ENCODE measurements at places on chromosomes 7 and 10. TPM values are rescaled to one million over a fixed set of nuclear protein-coding genes. Genes with fewer than 3 reads are reported as not detected.

The NEBL gene
- 3.2 TPM for total RNA-seq

The VWDE gene
- total RNA-seq, result 1.6 TPM

The TSPAN15 gene
- 54.0 TPM for total RNA-seq

The MKI67 gene
- 14.4 TPM for total RNA-seq

The PTPRE gene
- 5.5 TPM for total RNA-seq

The ZNRF2 gene
- 8.9 TPM for total RNA-seq

The SFMBT2 gene
- total RNA-seq, result 7.7 TPM

The ACTA2 gene
- total RNA-seq, result 214 TPM

The TFAM gene
- total RNA-seq, result 37.5 TPM

The SPDYE2B gene
- total RNA-seq, result not detected

The SPDYE16 gene
- 0.22 TPM for total RNA-seq

The RELN gene
- 9.3 TPM for total RNA-seq

The BTRC gene
- total RNA-seq, result 14.3 TPM

The PARP12 gene
- 9.1 TPM for total RNA-seq

DNA sequence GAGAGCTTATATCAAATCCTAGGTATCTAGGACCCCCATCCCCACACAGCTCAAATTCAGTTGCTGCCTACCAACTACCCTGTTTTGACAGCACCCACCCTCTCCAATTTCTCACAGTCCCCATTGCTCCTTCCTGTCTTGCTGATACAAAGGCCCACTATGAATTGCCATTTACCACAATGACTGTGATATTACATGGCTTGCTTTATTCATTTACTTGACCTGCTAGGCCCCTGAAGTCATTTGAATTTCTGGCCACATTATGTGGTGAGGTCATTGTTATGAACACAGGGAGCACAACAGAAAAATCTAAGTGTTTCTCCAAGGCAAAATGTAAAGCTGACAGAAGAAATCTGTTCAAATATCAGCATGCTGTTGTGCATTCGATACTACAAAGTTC lies 101.4 kb downstream of the PPP1R17 start:
- DNase-seq, result peak; percentile 32

GRCh38 chr7:155753446-155753965 lies 58.8 kb downstream of the SHH start:
- no peak for DNase-seq

DNA sequence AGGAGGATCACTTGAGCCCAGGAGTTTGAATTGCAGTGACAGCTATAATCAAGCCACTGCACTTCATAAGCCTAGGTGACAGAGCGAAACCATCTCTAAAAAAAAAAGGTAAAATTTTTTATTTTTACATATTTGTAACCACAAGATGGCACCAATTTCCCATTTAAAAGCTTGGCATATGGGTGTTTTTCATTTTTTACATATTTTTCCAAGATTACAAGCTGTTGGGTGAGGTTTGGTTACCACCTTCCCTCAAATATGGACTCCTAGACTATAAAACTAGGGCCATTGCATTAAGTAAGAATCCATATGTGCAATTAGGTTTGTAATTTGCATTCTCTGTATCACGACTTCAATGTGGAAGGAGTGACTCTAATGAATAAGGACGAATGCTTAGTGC lies 129.3 kb upstream of the ACBD5 start:
- DNase-seq, result no peak

- DNase-seq, result no peak
Observed at GRCh38 chr7:121561717-121562116, 165.6 kb upstream of the FAM3C start.

- no peak for DNase-seq
Observed at GRCh38 chr7:77349141-77349540, 67.0 kb downstream of the GSAP start.

DNA sequence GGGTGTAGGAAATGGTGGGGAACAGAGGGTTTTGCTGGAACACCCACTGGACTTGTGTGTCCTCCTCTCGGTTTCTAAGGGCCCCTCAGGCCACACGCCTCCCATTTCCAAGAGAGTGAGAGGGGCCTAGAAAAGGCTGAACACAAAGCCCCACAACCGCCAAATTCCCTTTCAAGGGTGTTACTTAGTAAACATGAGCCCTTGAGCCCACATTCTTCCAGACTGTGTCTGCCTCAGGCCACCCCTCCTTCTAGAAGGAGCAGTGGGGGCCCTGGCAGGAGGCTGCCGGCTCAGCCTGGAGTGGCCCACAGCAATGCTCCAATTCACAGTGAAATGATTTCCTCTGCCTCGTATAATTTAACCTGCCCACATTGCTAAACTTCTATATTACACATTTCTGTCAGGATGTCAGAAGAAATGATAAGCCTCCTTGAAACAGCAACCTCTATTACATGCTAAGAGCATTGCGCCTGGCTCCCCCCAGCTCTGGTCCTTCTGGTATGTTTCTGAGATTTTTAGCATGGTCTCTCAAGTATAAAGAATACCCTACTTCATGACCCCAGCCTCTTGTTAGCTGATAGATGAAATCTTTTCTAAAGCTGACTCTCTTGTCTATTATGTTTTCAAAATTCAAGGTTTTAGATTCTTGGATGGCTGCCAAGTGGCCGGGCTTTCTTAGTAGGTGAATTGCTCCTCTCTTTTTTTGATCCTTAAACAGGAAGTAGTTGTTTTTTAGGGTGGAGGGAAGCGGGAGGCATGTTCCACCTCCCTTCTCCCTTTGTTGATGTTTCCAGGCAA lies 673.9 kb upstream of the GALNT17 start:
- DNase-seq, result peak; percentile 48

- no peak for DNase-seq
Observed at GRCh38 chr10:69088471-69088769, 517 bp downstream of the SRGN start.

DNA sequence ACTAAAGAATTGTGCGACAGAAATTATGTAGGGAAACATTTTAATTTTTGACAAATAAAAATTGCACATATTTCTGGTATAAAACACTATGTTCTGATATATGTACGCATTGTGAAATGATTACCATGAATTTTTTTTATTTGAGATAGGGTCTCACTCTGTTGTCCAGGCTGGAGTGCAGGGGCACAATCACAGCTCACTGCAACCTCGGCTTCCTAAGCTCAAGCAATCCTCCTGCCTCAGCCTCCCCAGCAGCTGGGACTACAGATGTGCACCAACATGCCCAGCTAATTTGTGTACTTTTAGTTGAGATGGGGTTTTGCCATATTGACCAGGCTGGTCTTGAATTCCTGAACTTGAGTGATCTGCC lies 149.2 kb downstream of the FRMD4A start:
- no peak for DNase-seq

- DNase-seq, result no peak
Observed at GRCh38 chr7:29127527-29127926, 18.8 kb downstream of the CPVL start.

DNA sequence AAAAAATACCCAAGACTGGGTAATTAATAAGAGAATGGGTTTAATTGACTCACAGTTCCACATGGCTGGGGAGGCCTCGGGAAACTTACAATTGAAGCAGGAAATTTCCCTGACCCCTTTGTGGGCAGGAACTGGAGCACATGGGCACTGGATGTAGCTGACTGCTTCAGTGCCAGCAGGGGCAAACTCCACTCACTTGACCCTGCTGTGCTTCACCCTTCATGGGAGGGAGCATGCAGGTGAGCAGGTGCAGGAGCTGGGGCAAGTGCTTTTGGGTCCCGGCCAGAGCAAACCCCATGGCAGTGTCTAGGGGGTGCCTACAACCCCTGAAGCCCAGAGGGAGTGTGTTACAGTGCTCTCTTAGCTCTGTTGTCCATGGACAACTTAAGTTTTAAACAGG lies 132.6 kb downstream of the AKR1D1 start:
- no peak for DNase-seq

DNA sequence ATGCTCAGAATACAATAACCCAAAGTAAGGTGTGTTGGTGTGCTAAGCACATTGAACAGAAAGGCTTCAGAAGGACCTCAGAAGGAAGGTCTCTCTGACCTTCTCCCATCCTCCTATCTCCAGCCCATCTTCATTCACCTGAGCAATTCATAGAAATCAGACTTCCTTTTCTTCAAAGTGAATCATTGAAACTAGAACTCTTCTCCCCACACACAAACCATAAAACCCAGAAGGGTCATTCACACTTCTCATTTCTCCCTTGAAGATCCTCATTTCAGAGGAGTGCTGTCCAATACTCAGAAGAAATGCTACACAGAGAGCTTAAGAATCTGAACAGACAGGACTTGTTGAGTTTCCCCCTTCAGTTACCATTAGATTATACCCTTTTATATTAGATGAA lies 89.5 kb downstream of the VWDE start:
- DNase-seq, result no peak

GRCh38 chr10:96090463-96090800 lies 39.7 kb upstream of the ZNF518A start:
- DNase-seq, result no peak

GRCh38 chr7:98619450-98620321 lies 2.6 kb downstream of the NPTX2 start:
- no peak for DNase-seq

DNA sequence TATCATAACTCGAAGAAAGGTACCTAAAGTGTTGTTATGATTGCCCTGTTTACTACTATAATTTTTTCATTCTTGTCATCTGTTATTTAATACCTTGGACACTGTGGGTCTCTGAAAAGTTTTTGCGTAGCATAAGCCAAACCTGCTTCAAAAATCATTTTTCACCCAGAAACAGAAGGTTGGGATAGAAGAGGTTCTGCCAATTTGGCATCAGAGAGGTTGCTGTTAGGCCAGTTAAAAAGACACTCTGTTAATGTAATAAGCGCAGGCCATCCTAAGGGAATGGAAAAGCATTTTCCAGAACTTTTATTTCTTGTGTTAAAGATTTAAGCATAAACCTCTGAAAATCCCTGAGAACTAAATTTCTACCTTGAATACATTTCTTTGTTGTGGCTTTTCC lies 212.2 kb downstream of the BMPER start:
- DNase-seq, result peak; percentile 95

GRCh38 chr10:32412499-32412853 lies 33.5 kb upstream of the CCDC7 start:
- no peak for DNase-seq

DNA sequence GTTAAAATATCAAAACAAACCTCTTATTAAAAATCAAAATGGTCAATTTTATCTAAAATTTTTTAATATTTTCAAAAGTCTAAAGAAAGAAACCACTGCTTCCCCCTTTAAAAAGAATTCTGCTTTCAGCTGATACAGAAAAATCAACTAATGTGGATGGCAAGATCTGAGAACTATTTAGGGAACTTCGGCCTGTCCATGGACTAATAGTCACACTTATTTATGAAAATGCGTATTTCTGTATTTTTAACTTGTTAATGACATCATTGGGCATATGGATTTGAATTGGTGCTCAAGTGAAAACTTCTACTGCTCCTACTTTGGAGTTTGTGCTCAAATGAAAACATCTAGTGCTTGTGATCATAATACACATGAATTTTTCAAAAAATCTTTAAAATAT lies 31.9 kb downstream of the RNLS start:
- peak; percentile 7 for DNase-seq

DNA sequence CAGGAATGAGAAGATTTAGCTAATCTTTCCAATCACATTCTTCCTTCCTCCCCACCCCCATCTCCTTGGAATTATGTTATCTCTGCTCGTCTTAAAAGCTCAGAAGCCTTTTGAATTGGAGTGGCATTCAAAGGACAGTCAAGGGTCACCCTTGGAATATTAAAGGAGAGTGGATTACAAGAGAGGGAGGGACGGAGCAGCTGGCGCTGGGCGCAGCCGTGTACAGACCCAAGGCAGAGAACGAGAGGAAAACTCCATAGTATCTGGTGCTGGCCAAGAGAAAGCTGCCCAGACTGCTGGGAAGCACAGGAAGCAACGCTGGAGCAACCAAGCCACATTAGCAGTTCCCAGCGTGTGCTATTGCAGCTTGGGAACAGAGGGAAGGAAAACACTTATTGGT lies 95.7 kb downstream of the POU6F2 start:
- DNase-seq, result peak; percentile 66

DNA sequence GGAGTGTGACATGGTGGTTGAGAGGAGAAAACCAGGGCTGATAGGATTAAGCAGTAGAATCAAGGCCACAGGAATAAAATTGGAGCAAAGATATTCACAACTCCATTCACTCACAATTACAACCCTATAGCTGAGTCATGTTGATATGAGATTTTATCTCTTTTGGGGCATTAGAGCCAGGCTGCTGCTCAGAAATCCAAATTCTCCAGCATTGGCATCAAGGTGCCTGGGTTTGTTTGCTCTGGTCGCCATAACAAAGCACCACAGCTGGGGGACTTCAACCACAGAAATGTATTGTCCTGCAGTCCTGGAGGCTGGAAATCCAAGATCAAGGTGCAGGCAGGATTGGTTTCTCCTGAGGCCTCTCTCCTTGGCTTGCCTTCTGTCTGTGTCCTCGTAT lies 52.5 kb upstream of the GRB10 start:
- DNase-seq, result no peak

- peak; percentile 41 for DNase-seq
Observed at GRCh38 chr10:131435760-131436457, 124.4 kb upstream of the TCERG1L start.

DNA sequence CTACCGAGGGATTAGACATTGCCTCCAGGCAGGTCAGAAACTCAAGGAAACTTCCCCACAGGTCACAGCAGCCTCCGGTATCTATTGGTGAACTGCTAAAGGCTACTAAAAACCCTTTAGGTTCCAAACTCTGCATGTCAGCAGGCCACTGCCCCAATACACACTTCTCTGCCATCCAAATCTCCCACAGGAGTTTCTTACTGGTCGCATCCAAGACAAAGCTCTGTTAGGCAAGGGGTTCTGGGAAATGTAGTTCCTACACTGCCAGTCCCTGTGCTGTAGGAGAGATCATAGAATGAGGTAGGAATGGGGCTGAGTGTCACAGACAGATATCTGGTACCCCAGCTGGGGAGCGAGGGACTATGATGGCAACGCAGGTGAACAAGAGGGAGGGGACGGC lies 757.0 kb upstream of the C7orf33 start:
- DNase-seq, result no peak

DNA sequence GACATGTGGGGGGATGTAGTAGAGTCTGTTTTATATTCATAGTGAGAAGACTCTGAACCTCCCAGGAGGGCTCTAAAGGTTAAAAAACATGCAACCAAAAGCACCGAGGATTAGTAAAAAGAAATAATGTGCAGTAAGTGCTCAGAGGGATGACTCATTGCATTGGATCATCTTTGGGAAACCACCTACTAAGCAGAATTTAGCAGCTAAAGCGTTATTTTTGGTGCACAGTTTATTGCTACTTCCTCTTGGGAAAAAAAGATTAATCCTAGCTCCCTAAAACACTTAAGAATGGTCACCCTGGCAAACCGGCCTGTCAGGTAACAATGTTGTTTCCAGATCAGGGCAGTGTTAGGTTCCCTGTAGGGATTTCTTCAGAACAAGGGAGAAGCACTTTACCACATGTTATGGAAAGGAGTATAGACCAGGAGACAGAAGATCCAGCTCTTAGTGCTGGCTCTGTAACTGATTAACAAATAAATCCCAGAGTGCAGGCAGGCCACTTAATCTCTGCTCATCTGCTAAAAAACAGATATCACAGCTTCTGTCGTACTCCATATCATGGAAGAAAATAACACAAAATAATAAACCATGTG lies 44.8 kb upstream of the FAM133B start:
- DNase-seq, result peak; percentile 65

DNA sequence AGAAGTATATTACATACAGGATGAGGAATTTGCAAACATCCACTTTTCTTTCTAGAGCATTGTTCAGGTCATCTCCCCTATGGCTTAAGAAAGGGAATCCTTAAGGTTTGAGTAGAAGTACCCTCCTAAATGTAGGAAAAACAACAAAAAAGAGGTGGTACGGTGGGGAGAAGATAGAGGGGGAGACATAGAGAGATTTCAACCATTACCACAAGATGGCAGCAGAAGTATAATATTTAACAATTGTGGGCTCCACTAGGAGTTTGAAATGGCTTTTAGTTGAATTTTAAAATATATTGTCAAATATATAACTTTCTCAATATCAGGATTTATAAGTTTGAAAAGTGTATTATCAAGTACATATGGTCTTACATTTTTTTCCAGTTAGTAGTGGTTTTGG lies 72.7 kb upstream of the PRKG1 start:
- peak; percentile 57 for DNase-seq

Measured in muscle of leg (tissue), 16 donors.